ENCODE measurements at places on chromosomes 7 and 10. TPM values are rescaled to one million over a fixed set of nuclear protein-coding genes. Genes with fewer than 3 reads are reported as not detected.

GRCh38 chr7:150410680-150411346 lies 31.7 kb downstream of the ZNF775 start:
- no peak for DNase-seq

- DNase-seq: no peak
These were observed 42.3 kb downstream of the BZW2 start for GRCh38 chr7:16688249-16688648.

- DNase-seq: no peak
These were observed 52.8 kb downstream of the BMPER start for GRCh38 chr7:33958104-33958503.

- peak; percentile 32 for DNase-seq
These were observed 5.5 kb downstream of the TACC2 start for GRCh38 chr10:121994429-121994941.

- DNase-seq: no peak
These were observed 59.1 kb upstream of the PDCD4 start for GRCh38 chr10:110812583-110812982.

- no peak for DNase-seq
These were observed 3.5 kb downstream of the SHH start for GRCh38 chr7:155808549-155809331.

SAP25 gene
- 1.9 TPM for total RNA-seq

TAS2R3 gene
- 3.6 TPM for total RNA-seq

All from spinal cord (tissue), 10 donors.